ENCODE measurements at places on chromosomes 3 and 15.

DNA sequence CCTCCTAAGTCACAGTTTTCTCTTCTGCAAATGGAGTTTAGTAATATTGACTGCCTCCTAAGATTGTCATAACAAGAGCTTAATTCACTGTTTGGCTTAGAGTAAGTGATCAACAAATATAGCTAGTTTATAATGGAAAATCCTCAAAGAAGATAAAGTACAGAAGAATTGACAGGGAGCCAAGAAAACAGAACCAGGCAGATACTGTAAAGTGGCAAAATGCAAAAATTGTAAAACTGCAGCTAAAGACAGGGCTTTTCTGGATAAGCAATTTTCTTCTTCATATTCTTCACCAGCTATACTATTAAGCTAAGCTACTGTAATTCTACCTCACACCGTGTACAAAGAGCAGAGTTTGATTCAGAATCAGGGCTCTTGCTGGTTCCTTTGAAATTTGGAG lies 148.6 kb downstream of the ARPP21 start:
- no peak for DNase-seq

GRCh38 chr3:153113541-153113940 lies 48.5 kb upstream of the RAP2B start:
- no peak for DNase-seq

DNA sequence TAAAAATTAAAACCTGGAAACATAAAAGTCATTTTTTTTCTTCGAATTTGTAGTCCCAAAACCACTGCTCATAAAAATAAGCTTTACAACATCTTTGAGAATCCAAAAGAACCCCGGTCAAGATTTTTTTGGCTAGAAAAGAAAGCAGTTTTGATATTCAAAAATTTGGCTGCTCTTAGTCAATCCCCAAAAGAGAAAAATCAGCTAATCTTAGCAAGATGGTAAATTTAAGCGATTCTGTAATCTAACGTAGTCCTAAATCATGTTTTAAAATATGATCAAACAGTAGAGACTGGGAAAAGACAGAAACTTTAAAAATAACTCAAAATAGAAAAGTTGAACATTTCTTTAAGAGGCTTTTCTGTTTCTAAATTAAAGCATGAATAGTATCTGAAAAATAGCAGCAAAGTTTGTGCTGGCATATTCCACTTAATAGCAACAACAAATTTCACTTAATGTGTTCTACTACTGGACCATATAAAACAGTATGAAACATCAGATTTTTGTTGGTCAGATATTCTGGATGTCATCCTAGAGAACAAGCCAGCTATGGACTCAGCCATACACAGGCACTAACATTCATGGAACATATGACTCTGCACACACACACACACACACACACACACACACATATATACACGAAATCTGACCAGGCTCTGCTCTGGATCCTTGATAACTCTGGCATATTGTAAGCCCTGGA lies 19.1 kb upstream of the NR2F2 start:
- no peak for DNase-seq

GRCh38 chr3:179603831-179604230 lies 607 bp downstream of the MRPL47 start:
- DNase-seq, result no peak

- no peak for DNase-seq
Measured at GRCh38 chr15:70249616-70250015, 151.9 kb upstream of the TLE3 start.

DNA sequence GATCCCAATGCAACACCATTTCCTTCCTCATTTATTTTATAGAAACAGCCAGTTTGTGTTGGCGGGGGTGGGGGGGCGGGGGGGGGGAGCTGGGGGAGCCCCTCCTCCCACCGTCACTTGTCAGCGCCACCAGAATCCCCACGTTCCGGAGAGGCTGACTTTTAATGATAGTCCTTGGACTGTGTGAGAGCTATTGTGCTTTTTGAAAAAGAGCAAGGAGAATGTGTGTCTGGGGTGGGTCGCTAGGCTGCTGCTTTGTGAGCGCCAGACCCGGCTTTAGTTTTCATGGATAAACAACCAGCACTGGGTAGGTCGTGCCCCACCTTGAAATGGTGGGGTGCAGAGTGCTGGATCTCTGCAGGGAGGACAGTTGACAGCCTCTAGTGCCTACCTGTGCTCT lies 135.0 kb upstream of the ONECUT1 start:
- DNase-seq, result no peak

DNA sequence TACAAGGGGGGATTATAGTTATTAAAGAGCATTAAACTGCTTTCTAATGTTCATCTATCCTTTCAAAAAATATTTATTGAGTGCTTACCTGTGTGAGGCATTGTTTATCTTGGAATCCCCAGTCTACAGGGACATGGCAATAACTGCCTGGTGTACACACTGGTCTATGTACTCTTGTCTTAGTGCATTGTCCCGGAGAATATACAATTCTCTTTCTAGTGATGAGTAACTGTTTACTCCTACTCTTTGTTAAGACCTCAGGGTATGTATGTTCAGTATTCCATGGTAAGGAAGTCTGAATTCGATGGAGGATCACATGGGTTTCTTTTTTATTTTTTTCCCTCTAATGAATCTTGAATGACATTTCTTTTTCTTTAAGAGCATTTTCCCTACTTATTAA lies 772.4 kb upstream of the NR2F2 start:
- DNase-seq, result peak; percentile 47

- no peak for DNase-seq
Measured at GRCh38 chr3:21462141-21462540, 288.9 kb downstream of the ZNF385D start.

GRCh38 chr3:88147261-88147660 lies 2.5 kb upstream of the C3orf38 start:
- DNase-seq, result no peak

DNA sequence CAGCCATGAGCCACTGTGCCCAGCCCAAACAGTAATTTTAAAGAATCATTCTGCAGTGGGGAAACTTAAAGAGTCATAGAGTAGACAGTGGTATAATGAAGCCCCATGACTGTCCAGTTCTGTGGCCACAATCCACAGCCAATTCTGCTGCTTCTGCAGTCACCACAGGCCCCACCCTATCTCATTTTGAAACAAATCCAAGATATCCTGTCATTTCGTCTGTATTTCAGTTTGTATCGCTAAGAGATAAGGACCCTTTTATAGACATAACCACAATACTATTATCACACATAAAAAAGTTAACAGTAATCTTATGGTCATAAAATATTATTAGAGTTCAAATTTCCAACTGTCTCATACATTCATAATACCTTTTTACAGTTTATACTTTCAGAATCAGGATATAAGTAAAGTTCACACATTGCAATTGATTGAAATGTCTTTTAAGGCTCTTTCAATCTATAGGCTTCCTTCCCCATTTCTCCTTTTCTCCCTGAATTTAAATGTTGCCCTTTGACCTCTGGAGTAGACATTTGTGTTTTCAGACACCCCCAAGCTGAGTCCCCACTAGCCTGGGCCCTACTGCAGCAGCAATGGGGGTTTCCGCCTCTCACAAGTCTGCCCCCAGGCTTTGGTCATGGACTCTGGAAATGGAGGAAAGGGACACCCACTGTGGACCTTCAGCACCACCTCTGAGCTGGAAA lies 4.2 kb upstream of the NUP210 start:
- DNase-seq, result no peak

DNA sequence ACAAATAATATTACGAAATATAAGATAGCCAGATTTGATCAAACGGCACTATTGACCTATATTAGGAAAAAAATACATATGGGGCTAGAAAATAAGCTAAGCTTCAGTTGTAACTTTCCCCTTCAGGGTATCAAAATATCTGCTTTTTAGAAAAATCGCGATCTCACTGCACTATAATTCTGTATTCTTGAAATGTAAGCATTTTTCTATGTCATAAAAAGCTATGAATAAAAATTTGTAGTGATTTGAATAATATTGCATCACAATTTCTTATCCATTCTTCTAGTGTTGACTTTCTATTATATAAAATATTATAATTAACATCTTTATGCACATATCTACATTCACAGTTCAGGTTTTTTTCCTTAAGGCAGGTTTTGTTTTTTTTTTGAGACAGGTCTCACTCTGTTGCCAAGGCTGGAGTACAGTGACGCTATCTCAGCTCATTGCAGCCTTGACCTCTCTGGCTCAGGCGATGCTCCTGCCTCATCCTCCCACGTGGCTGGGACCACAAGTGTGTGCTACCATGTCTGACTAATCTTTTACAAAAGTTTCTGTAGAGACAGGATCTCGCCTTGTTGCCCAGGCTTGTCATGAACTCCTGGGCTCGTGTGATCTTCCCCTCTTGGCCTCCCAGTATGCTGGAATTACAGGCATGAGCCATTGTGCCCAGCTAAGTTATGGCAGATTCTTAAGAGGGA lies 21.6 kb downstream of the EMC4 start:
- no peak for DNase-seq

DNA sequence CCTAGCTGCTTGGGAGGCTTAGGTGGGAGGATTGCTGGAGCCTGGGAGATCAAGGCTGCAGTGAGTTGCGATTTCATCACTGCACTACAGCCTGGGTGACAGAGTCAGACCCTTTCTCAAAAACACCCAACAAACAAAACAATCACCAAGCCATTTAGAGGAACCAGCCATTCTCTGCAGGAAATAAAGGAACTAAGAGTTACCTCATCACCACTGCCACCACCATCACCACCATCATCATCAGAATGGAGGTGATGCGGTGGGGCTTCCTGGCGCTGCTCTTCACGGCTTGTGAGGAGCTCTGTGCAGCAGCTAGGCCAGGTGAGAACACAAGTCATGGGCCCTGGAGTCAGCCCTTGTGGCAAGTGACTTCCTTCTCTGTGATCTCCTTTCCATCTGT lies 37.7 kb upstream of the KLHL25 start:
- no peak for DNase-seq

GRCh38 chr15:99635794-99636193 lies 70.0 kb downstream of the MEF2A start:
- DNase-seq, result no peak

DNA sequence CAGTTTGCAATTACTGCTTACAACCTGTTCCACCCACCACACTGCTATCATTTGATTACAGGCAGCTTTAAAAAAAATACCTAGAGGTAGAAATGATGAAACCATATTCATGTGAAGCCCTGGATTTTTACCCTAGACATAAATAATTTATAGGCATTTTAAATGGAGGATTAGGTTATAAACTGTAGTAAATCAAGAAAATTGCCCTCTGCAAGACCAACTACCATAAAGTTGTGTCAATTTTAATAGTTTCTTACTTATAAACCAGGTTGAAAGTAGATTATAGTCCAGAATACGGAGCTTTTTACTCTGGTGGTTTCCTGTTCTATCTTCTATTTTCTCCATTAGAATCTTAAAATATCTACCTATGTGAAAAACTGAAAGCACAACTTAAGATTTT lies 13.9 kb downstream of the TNIK start:
- DNase-seq, result no peak

DNA sequence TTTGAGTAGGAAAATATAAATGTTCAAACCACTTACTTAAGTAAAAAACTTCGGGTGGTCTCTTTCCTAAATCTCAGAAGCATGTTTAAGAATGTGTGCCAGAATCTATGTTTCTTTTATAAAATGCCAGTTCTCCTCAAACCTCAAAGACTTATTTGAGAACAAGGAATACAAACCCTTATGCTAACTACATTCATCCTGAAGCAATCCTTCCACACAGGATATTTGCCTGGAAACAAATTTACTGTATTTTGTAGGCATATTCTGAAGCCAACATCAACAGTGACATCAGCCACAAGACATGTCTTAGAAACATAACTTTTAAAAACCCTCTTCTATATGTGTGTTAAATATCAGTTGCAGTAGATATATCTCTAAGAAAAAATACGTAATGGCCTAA lies 1077.0 kb downstream of the ROBO1 start:
- no peak for DNase-seq

GRCh38 chr3:142450189-142450588 lies 2.4 kb upstream of the XRN1 start:
- no peak for DNase-seq

DNA sequence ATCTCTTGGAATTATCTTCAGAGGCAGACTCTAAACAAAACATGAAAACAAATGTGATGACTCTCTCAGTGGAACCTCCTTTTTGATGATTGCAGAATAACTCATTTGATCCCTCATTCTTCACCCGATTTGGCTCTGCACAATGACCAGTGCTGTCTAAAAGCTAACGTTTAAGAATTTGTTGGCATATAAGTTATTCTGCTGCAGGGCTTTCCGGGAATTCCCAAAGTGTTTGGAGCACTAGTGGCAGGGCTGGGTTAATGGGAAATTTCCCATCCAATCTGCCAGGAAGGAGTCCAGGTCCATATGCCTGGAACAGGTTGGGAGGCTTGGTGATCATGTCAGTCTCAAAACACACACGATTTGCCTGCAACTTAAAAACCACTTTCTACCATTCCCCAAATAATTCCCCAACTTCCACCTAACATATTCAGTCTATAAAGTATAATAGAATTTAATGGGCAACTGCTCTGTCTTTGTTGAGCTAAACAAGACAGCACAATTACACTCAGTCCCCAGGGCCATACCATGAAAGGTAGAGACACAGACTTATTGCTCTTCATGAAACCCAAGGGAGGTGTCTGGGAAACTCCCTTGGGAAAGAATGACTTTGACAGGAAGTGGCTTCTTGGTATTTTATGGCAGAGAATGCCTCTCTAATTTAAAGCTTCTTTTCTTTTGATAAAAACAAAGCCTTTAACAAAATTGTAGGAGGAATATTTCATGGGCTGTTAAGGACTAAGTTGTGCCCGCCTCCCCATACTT lies 38.0 kb downstream of the ARRDC4 start:
- DNase-seq, result no peak

- no peak for DNase-seq
Measured at GRCh38 chr3:41026394-41027177, 172.7 kb upstream of the CTNNB1 start.

DNA sequence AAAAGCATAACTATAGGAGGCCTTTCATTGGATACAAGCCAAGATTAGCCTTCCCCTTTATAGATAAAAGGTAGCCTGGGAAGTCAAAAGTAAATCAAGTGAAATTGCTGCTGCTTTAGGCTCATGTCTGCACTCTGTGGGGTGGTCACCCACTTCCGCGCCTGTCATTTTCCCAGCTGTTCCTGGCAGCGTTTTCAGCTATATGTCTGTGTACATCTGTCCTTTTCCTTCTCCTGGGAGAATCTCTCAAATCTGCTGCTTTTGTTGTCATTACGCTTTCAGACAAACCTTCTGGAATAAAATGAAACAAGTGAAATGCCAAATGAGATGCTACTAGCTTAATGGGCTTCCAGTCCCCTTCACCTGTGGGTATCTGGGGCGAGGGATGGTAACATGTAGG lies 211.8 kb downstream of the MCTP2 start:
- DNase-seq, result no peak

DNA sequence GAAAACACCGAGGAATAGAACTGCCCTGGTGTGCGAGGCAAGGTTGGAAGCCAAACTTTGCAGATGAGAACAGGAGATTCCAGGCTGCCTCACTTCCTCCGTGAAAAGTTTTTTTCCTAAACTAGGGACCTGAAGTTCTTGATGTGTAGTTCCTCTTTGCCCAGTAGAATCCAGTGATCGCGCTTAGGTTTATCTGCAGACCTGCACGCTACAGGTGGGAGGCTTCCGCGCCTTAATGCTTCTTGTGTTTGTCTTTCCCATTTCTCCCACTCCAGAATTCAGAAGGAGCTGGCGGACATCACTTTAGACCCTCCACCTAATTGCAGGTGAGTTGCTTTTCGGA lies 5.4 kb downstream of the UBE2E1 start:
- DNase-seq, result no peak

GRCh38 chr15:96232335-96232734 lies 98.2 kb upstream of the NR2F2 start:
- DNase-seq, result no peak

GRCh38 chr3:31600431-31600830 lies 67.7 kb downstream of the STT3B start:
- DNase-seq, result no peak

GRCh38 chr15:65646486-65646885 lies 24.7 kb downstream of the SLC24A1 start:
- DNase-seq, result no peak
